Glomerular endothelial cell (primary cell): ENCODE measurements at places on chromosomes 5 and 9. TPM values are rescaled to one million over a fixed set of nuclear protein-coding genes. Genes with fewer than 3 reads are reported as not detected.

Gene MRPL50
- total RNA-seq: 11.4 and 12.8 TPM in 2 replicates

Gene GRM6
- not detected in 2 replicates for total RNA-seq

Gene PCDHAC1
- total RNA-seq: 0.06 TPM in 1 of 2 replicates, not detected in the other

Gene NR4A3
- 0.05 and 0.12 TPM in 2 replicates for total RNA-seq

Gene LECT2
- total RNA-seq: not detected in 2 replicates

Gene NME5
- total RNA-seq: 1.4 and 5.8 TPM in 2 replicates

DNA sequence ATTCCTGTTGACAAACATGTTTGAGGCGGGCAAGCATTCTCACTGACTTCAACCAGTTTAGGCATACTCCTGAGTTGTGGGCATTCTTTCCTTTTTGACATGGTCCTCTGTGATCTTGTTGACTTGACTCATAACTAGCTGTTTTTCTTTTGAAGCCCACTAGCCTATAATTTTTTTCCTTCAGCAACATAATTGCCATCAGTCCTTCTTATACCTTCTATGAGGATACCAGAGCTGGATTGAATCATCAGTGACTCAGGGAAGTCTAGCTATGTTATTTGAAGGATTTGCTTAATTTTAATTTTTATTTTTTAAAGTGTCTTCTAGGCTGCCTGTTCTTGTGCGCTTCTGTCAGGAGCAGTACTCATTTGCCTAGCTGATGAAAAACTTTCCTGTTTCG, 259.5 kb downstream of the NR3C1 start:
- DNase-seq: no peak

GRCh38 chr9:114034661-114035062, 43.4 kb downstream of the AMBP start:
- DNase-seq: no peak

- no peak for DNase-seq
Observed at GRCh38 chr5:156402387-156402921, 75.5 kb downstream of the SGCD start.

DNA sequence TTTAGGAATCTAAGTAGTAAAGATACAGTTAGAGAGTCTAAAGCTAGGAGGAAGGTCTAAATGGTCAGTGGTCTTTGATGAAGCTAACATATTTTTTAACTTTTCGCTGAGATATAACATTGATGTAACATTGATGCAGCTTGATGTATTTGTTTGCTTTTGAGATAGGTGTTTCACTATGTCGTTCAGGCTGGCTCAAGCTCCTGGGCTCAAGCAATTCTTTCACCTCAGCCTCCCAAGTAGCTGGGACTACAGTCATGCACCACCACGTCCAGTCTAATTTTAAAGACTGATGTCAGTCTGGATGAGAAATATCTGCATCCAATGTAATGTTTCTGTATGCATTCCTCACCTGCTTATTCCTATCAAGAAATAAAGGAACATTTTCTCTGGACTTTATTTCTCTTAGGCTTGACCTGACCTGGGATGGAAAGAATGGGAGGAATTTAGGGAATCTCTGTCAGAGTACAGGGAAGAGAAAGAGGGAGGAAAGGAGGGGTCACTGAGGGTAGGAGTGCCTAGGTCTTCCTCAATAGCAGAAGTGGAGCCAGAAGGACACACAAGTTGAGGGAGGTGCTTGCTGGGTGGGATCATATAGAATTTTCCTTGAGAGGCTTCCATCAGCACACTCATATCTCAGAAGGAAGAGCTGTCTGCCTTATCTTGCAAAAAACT, 101.5 kb upstream of the GPBP1 start:
- DNase-seq: no peak

- DNase-seq: peak; percentile 89
Observed at GRCh38 chr5:66829826-66830225, 233.6 kb downstream of the MAST4 start.

DNA sequence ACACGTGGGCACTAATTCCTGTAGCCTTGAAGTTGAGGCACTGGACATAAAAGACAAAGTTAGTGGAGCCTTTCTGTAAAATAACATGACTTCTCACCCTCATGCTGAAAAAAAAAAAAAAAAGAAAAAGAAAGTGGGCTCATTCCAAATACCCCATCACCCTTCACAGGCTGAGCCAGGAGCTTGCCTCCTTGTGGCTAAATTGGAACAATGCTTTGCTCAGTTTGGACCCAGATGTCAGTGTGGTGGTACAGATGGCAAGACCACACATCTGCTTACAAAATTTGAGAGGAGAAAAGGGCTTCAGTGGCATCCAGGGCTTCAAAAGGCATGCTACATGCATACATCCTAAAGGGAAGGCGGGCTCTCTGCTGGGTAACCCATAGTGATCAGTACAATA, 342.8 kb downstream of the EBF1 start:
- no peak for DNase-seq
